ENCODE measurements at places on chromosomes 5 and 9.
A peak's percentile ranks its signal among the peaks of the same experiment; 100 is the strongest.

- no peak for DNase-seq
Observed at GRCh38 chr9:20683351-20684034, 566 bp upstream of the FOCAD start.

DNA sequence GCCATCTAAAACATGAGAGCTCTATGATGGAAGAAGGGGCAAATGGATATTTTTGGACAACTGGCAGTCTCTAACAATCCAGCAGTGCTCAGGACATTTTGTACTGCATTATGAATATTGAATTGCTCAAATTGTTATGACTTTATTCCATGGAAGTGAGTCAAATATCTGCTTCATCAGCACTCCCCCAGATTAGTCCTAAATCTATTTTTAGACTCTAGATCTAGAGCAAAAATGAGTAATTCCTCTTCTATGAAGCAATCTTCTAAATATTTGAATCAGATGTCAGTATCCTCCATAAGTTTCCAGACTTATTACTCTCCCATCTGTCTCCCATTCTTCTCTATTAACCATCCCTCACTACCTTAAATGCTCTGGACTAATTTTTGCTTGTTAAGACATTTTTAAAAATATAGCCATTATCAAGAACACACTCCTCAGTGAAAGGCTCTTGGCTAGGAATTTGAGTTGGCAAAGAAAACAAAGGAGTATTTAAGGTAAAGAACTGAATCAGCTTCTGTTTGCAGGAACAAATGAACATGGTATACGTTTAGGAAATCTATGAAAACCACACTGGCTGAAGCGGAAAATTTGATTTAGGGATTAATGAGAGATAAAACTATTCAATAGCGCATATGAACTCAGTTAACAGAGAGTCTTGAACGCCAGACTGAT lies 300.9 kb downstream of the MCTP1 start:
- peak; percentile 52 for DNase-seq

- DNase-seq = no peak
Observed at GRCh38 chr5:172504701-172505402, 50.5 kb upstream of the SH3PXD2B start.

DNA sequence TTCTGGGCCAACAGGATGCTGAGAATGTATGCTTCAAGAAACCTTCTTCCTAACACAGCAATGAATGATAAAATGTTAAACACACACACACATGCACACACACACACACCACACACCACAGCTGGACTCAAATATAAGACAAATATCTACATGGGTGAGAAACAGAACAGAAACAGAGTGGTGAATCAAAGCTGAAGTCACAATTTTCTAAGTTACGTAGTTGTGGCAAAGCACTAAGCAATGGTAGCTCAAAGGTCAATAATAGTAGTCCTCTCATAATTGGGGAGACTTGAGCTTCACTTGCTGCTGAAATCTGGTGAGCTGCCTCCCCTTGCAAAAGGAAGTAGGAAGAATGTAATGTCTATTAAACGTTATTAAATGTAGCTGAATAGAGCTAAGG lies 33.7 kb upstream of the ITGA1 start:
- no peak for DNase-seq

DNA sequence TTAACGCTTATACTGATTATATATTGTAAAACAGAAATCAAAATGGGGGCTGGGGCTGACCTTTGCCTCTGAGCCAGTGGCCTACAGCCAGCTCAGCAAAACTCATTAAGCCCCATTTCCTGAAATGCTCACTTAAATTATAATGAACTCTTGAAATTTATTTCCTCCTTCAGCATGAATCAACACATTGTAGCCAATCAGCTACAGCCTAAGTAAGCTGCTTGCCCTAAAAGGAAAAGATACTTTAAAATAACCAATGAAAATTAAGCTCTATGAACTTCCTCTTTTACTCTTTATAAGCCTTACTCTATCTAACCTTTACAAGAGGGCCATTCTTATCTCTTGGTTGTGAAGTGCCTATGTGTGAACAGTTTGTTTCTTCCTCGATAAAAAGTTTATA lies 33.5 kb upstream of the SUB1 start:
- no peak for DNase-seq

DNA sequence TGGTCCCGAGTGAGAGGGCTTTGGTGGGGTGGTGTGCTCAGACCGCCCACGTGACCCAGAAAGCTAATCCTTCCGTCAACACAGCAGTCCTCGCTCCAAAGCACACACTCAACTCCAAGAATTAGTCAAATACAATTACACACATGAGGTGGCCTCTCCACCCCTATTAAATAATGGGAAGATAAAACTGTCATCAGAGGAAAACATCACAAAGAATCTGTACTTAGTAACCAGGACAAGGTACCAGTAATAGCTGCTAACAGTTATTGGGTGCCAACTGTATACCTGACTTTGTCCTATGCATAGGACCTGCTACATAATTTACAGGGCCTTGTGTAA lies 222.8 kb downstream of the HSPA4 start:
- no peak for DNase-seq

GRCh38 chr5:171913987-171914273 lies 92.5 kb downstream of the FBXW11 start:
- DNase-seq = no peak

- DNase-seq = no peak
Observed at GRCh38 chr5:39249564-39250274, 30.4 kb upstream of the FYB1 start.

DNA sequence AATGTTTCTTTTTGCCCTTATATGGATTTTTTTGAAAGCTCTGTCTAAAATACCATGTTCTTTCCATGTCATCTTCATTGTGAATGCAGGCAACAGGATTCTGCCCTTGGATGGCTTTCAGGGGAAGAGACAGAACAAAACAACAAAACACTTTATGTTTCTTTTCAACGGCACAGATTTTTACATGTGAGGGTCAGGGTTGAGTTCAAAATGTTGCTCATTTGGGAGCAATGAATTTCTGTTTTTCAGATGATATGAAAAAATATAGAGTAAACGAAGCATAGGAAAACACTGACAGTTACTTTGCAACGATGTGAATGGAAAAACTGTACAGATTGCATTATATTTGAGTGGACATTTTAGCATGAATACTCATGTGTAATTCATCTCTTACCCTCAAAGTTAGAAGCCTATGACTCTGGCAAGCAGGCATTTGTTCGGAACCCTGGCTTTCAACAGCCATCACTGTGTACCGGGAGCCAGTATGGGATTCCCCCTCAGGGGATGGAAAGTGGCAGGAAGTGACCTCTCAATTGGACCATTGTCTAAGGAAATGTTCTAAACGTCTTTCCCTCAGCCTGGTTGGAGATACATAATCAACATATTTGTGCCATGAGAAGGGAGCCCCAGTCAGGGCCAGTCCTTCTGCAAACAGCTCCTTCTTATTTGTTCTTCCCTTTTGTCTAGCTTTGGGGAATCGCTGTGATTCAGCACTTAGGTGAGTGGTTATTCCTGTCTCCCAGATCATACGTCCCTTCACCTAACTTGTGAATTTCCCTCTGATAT lies 153.9 kb upstream of the MEF2C start:
- DNase-seq = peak; percentile 99

DNA sequence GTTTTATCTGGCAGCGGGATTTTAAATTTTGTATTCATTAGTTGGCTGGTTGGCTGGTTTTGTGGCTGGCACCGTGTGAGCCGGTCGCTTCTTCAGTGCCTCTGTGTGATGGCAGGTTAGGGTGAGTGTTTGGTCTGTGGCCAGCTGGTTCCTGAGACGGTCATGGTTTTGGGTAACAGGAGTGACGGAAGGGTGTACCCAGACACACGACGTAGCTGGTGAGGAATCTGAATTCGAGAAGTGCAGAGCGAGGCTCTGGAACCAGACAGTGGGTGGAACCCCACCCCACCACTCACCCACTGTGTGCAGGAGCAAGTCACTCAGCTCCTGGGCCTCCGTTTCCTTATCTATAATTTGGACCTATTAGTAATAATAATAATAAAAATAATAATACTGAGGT lies 2.7 kb downstream of the BTNL9 start:
- no peak for DNase-seq

GRCh38 chr5:50791813-50792212 lies 125.4 kb downstream of the PARP8 start:
- DNase-seq = no peak

DNA sequence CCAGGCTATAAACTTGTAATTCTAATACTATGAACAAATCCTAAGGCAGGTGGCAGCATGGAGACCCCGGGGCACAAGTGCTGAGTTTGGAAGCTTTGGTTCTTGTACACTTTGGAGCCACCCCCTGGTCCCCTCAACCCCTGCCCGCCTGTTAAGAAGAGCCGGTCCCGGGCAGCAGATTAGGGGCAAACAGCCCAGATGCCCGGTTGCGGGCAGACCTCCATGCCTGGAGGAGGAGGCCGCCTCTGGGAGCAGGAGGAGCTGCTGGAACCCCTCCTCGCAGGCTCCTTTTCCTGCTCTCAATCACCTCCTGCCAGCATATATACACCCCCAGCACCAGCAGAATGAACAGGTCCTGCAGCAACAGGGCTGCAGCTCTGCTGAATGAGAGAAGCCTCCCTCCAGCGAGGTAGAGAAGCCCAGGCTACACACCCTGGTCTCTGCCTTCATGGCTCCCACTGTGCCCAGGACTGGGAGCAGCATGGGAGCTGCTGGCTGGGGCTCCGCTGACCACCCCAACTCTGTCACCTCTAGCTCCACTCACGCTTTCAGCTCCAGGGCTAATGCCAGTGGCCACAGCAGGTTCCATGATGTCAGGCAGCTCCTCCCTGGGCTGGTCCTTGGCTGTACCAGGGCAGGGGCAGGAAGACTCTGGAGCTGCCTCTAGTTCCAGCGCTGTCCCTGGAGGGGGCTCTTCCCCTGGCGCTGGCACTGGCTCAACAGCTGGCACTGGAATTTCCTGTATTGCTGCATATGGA lies 1713.5 kb upstream of the ACO1 start:
- DNase-seq = no peak

DNA sequence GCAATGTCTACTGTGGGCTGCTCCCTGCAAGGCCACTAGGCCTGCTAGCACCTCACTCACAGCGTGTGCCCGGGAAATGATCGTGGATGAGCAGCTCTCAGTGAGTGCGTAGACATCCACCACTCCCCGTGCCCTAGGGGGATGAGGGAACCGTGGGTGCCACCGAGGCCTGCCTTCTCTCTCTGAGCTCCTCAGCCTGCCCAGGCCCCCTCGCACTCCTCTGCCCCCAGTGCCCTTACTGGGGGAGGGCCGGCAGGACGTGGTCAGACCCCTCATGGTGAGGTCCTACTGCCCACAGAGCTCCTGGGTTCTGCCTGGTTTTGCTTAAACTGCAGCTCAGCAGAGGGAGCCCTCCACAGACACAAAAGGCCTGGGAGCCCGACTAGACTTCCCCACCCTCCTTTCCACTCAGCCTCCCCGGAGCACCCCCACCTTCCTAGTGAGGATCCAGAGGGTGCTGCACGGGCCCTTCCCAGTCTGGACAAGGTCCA lies 220.0 kb downstream of the CACNA1B start:
- no peak for DNase-seq

- no peak for DNase-seq
Observed at GRCh38 chr9:68725070-68725469, 20.0 kb downstream of the PIP5K1B start.

- no peak for DNase-seq
Observed at GRCh38 chr5:110977915-110978314, 93.6 kb upstream of the TSLP start.

DNA sequence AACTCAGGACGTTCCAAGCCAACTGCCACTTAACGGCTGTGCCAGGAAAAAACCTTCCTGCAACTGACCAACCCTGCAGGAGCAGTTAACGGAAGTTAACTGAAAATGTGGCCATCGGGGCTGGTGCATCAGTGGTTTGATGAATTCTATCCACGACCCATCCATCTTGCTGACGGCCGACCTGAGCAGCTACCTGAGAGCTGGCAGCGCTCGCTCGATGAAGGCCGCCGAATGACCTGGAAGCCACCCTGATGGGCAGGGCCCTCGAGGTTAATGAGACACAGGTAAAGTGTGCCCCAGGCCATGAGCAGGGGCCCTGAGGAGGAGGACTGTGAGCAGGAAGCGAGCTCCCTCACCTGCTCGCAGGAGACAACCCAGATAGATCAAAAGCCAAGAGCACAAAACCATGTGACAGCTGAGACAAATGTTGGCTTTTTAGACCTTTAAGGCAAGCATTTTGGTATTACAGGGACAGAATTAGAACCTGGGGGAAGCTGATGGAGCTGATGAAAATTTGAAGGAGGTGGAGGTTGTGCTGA lies 35.3 kb upstream of the FLT4 start:
- DNase-seq = no peak

- no peak for DNase-seq
Observed at GRCh38 chr9:114558027-114558675, 29.4 kb upstream of the ATP6V1G1 start.

DNA sequence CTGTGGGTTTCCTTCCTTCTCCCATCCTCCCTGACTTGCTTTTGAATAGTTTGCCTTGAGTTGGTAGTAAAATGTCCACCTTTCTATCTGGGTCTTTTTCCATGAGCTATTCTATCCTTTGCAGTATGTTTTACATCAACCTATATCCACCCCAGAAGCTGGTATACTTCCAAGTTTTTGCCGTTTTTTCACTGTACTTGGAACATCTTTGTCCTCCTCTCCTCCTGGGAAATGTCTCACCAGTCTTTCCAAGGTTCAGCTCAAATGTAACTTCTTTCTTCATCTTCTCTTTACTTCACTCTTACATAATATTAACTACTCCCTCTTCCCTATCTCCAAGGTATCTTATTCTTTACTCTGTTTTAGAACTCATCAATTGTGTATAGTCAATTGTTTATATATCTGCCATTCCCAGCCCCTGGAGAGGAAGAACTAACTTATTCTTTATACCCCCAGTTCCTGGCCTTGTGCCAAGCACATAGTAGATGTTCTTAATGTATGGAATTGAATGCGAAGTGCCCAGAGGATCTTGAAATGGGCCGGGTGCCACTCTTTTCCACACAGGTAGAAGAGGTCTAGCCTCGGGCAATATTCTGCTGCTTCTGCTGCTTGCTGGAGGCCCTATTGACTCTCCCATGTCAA lies 34.9 kb upstream of the SLC1A3 start:
- no peak for DNase-seq

GRCh38 chr5:135832941-135833920 lies 1.2 kb upstream of the SLC25A48 start:
- DNase-seq = no peak

- DNase-seq = no peak
Observed at GRCh38 chr5:59782856-59783255, 110.7 kb downstream of the PDE4D start.

DNA sequence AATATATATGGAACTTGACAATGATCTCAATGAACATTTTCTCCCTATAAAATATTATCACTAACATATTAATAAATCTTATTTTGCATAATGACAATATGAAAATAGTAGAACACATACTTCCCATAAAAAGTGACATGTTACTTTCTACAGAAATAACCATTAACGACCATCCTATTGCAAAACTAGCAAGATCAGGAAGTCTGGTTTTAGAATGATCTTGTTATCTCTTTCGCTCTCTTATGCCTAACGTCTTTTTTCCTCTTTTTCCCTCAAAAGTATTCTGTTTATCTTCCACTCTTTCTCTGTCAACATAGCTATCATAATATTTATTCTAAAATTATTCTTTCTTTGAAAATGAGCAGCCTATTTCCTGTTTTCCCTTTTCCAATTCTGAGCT lies 21.6 kb upstream of the C5orf46 start:
- DNase-seq = no peak
